Germinal center (tissue), 1 donor: ENCODE measurements at places on chromosomes 12 and 14.
A peak's percentile ranks its signal among the peaks of the same experiment; 100 is the strongest.

DNA sequence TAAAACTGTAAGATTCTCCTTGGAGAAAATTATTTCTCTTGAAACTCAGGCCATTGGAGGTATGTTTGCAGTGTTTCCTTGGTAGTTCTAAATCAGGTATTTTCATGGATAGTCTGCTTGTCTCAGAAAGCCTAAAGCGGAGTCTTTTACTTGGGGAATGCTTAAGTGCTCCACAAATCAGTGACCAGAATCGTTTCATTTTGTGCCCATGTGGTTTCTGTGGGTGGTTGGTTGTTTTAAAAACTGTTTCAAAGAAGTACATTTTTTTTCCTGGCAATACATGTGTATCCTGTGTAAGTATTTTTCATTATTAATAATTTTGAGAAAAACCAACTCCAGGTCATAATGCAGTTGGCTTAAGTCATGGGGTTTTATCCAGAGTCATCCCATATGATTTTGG, 33.6 kb downstream of the CCDC91 start:
- no peak for DNase-seq

GRCh38 chr12:42426746-42427145, 100.8 kb downstream of the PPHLN1 start:
- no peak for DNase-seq

GRCh38 chr14:55136885-55137786, 8.1 kb downstream of the LGALS3 start:
- DNase-seq, result no peak

- DNase-seq, result no peak
These were observed 23.0 kb downstream of the MNAT1 start for GRCh38 chr14:60757567-60758002.

DNA sequence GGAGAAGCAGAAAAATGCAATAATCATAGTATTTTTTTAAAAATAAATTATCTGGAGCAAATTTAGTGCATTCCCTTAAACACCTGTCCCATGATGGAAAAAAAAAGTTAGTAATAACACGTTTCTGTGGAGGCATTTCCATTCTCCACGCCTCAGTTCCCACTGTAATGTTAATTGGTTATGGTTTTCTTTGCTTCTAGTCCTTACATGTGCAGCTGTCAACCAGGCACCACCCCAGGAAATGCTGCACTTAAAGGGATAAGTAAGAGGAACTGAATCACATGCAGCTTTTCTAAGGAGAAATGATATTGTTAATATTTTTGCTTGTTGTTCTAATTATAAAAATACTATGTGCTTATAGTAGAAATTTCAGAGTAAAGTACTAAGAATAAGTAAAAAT, 240.3 kb downstream of the ZFP36L1 start:
- no peak for DNase-seq

DNA sequence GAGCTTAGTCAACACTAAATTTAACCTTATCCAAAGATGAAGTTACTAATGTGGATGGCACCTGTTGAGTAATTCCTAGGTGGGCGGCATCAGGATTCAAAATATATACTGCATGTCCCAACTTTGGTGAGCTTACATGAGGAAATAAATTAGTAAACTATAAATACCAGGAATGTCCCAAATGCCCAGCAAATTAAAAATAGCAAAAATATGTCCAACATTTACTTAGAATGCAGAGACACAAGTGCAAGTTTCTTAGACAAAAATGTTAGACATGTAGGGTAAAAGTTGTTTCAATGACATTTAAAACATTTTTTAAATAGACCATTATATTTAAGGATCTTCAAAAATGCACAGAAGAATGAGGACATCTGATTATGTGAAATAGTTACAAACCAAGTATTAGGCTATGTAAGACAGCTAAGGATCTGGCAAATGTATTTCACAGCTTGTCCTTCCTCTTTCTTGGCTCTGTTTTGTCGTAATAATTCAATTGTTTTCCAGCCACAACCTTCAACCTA, 115.9 kb downstream of the NAV3 start:
- no peak for DNase-seq

DNA sequence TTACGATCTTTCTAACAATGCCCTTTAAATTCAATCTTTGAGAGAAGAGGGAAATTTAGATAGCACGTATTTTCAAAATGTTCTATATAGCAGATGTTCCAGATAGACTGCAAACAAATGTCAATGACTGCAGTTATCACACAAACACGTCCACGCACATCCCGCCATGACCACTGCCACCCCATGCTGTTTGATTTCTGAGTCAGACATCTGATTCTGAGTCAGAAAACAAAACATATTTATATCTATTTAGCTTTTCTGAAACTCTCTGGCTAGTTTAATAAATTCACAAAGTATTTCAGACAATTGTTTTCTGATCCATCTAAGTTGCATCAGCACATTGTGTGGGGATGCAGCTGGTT, 105.9 kb upstream of the BCAT1 start:
- DNase-seq, result no peak

- DNase-seq, result no peak
These were observed 3.3 kb upstream of the KRT75 start for GRCh38 chr12:52437508-52437907.

DNA sequence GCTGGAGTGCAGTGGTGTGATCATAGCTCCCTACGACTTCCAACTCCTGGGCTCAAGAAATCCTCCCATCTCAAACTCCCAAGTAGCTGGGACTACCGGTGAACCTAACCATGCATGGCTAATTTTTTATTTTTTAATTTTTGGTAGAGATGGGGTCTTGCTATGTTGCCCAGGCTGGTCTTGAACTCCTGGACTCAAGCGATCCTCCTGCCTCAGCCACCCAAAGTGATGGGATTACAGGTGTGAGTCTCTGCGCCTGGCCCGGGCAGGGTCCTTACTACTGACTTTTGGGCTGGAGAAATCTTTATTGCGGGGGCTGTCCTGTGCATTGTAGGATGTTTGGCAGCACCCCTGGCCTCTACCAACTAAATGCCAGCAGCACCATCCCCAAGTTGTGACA, 44.4 kb upstream of the MED13L start:
- no peak for DNase-seq

DNA sequence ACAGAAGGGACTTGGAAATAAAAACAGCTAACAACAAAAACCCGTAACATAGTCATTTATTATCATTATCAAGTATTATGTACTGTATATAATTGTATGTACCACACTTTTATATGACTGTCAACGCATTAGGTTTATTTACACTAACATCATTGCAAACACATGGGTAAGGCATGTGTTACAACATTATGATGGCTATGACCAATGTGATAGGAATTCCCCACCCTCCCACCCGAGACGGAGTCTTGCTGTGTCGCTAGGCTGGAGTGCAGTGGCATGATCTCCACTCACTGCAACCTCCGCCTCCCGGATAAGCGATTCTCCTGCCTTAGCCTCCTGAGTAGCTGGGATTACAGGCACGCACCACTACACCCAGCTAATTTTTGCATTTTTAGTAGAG, 82.6 kb downstream of the ERC1 start:
- no peak for DNase-seq

DNA sequence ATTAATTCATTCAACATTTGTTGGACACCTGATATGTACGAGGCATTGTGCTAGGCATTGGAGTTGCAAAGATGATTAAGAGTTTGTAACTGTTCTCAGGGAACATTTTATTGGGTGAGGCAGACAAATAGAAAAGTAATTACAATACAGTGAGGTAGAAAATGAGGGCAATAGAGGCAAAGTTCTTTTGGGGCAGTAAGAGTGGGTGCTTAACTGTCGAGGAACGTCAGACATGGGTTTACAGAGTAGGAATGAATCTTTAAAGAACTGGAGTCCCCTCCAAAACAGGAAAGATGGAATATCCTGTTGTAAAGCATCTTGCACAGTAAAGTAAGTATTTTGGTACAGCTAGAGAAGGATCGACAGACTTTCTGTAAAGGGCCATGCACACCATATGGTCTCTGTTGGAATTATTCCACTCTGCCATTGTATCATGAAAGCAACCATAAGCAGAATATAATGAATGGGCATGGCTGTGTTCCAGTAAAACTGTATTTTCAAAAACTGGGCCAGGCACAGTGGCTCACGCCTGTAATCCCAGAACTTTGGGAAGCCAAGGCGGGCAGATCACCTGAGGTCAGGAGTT, 9.1 kb downstream of the CREBL2 start:
- DNase-seq, result no peak

- DNase-seq, result no peak
These were observed 197.4 kb upstream of the GARIN6 start for GRCh38 chr12:99450036-99450630.

DNA sequence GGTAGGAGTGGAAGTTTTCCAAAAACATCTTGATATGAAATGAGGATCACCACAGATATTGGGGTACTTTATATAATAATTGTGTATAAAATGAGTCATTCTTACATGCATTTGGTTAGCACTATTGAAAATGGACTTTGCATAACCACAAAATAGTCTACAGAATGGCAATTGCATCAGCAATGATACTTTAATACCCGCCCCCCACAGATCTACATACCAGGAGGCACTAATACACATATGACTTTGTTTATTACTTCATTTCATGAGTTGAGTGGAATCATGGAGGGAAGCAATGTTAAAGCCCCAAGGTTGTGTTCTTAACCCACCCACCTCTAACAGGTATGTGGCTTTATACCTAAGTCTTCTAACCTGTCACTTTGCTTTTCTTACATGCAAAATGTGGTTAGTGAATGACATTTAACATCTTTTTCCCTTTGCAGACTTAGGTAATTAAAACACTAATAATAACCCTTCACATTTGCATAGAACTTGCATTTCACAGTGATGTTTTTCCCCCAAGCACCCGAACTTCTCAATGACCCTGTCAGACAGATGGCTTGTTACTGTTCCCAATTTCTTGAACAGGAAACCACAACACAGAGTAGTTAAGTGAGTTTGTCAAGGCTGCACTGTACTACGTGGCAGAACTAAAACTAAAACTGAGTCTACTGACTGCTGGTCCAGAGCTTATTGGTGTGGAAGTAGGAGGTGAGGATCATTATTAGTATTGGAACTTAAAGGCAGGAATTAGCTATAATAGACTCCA, 101.9 kb downstream of the NPAS3 start:
- DNase-seq, result no peak

- DNase-seq, result no peak
These were observed 48.6 kb upstream of the BCAT1 start for GRCh38 chr12:24997496-24997895.

DNA sequence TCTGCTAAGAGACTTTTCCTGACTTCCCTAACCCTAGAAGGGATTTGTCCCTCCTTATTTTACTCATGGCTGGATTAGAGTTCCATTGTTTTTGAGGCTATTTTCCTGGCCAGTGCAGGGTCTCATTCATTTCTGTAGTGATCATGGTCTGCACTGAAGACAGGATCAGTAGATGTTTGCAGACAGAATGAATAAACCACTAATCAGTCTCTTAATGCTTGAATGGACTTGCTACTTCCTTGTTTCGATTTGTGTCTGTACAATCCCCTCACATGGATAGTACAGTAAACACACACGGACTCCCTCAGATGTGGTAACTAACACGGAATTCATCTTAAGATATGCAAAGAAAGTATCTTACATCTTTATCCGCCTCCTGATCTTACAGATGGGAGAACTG, 102.6 kb upstream of the PRB2 start:
- peak; percentile 46 for DNase-seq

DNA sequence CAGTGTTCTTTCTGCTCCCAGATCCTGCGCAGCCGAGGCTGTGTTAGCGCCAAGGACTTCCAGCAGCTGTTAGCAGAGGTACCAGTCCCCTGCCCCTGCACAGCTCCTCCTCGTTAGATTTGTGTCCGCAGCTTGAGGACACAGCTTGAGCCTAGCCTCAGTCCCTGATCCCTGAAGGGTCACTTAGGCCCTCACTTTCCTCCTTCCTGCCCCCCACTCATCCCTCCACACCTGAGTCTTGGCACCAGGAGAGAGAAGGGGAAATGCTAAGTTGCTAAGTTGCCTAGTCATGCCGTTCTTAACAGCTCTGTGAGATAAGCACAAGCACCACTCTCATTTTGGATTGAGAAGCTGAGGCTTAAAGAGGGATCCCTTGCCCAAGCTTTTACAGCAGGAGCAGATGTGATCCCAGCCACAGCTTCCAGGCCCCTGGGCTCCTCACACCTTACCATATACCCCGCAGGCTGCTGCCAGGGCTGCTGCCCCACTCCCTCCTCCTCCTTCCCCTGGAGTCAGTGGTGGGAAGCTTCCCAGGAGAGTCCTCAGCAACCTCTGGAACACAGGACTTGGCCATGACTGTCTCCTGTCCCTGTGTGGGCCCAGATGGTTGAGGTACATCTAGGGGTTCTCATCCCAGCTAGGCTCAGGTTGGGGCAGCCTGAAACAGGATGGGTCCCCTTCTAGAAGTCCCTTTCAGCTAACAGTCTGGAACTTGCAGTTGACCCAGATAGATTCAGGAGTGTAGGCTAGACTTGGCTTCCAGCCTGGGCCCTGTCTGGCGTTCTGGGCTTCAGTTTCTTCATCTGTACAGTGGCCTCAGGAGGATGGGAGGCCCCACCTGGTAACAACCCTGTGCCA, 975 bp downstream of the OGFOD2 start:
- no peak for DNase-seq

DNA sequence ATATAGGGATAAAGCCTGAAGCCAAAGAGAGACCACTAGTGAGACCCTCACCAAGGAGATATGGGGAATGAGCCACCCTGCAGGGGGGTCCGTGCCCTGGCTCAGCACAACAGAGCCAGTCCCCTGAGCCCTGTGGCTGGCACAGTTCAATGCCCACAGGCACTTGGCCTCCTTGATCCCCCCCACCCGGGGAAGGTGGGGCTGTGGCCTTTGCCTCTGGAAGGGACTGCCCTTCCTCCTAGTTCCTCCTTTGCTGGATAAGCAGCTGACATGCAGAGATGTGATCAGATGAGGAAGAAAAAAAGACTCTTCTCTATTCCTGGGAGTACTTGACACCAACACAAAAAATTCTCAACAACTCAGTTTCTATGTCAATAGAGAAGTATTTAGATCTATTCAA, 19.9 kb downstream of the TTC7B start:
- DNase-seq, result no peak

DNA sequence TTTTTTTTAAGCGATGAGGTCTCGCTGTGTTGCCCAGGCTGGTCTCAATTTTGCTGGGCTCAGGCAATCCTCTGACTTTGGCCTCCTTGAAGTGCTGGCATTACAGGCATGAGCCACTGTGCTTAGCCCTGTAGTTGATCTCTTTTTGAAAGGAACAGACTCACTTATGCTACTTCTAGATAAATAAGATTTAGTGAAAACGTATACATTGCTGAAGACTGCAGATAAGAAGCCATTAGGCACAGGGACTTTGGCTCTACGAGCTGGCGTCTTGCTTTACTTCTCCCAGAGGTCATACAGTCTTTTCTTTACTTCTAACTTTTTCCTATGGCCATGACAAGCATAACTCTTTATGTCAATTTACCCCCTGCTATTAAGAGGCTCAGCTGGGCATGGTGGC, 9.4 kb downstream of the PTGR2 start:
- DNase-seq, result no peak
